ENCODE measurements at places on chromosomes 7 and 10. TPM values are rescaled to one million over a fixed set of nuclear protein-coding genes. Genes with fewer than 3 reads are reported as not detected.

- no peak overlapping the region for H3K4me3 ChIP-seq
- peaks cover 57% of the 10 kb centered on the region for H3K36me3 ChIP-seq
- no peaks in the 10 kb centered on the region for H3K27me3 ChIP-seq
Measured at GRCh38 chr7:6393667-6394056, 54.1 kb downstream of the DAGLB start.

- peaks cover 14% of the 10 kb centered on the region for H3K27me3 ChIP-seq
- peak; percentile 27 for DNase-seq
- H3K4me1 ChIP-seq: peaks cover 8% of the 10 kb centered on the region
- no peaks in the 10 kb centered on the region for H3K36me3 ChIP-seq
- no peak overlapping the region for H3K27ac ChIP-seq
- H3K4me3 ChIP-seq: no peak overlapping the region
Measured at GRCh38 chr7:1819259-1819841, 149.3 kb downstream of the ELFN1 start.

Gene SRRM3
- total RNA-seq: not detected

- H3K4me1 ChIP-seq: no peaks in the 10 kb centered on the region
- no peak overlapping the region for H3K4me3 ChIP-seq
- peaks cover 7% of the 10 kb centered on the region for H3K27me3 ChIP-seq
- no peaks in the 10 kb centered on the region for H3K36me3 ChIP-seq
Measured at GRCh38 chr7:134420424-134421125, 38.3 kb downstream of the AKR1B1 start.

- H3K27me3 ChIP-seq: no peaks in the 10 kb centered on the region
- H3K4me3 ChIP-seq: no peak overlapping the region
- H3K4me1 ChIP-seq: no peaks in the 10 kb centered on the region
- no peak for DNase-seq
Measured at GRCh38 chr7:125695626-125696025, 766.0 kb upstream of the POT1 start.

Gene UCN3
- not detected for total RNA-seq

Gene OR2A1
- not detected for total RNA-seq

Gene PKD2L1
- total RNA-seq: 0.18 TPM

Gene TRIM4
- total RNA-seq: 28.9 TPM

Gene TMEM72
- total RNA-seq: not detected

DNA sequence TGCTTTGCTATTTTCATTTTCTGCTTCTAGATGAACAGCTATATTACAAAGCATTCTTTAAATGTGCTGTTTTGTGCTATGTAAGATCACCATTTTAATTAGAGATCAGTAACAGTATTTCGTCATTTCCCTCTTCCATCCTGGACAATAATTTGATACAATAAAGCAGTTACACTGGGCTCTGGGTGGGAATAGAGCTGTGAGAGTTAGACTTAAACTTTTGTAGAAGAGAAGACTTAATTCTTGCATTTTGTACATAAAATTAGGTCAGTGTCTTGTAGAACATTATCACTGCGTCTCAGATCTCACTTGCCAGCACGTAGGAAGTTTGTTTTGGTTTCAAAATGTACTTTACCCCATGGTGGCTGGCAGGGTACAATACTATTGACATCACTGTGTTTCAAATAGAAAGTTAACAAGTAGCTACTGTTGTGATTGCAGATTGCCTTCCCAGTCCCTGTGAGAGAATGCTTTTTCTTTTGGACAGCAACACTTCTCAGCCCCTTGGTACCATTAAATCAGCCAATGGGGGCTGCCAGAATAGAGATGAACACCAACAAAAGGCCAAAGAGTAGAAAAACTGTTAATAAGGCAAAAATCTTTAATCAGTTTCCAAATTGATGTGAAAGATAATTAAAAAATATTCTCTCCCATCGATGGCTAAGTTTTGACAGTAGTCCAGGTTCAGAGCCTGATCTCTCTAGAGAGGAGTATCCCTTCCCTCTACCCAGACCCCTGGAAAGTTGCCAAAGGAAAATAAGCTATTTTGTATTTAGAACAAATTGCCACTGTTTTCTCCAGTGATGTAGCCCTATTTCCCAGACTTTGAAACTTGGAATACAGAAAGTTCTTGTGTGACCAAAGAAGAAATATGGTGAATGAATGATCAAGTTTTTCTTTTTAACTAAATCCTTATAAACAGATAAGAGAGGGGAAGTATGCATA is 35.1 kb downstream of the SMNDC1 start:
- peaks cover 2% of the 10 kb centered on the region for H3K27me3 ChIP-seq
- H3K4me3 ChIP-seq: peak overlapping the region; percentile 43
- H3K27ac ChIP-seq: peak overlapping the region; percentile 1
- peaks cover 7% of the 10 kb centered on the region for H3K36me3 ChIP-seq
- H3K4me1 ChIP-seq: peaks cover 27% of the 10 kb centered on the region
- no peak for DNase-seq

Gene DKK1
- total RNA-seq: not detected
